ENCODE measurements at places on chromosomes 6 and 20.

GRCh38 chr6:20853828-20854227, 319.6 kb downstream of the CDKAL1 start:
- no peaks in the 10 kb centered on the region for H3K36me3 ChIP-seq
- no peaks in the 10 kb centered on the region for H3K27me3 ChIP-seq
- no peak for DNase-seq
- H3K27ac ChIP-seq: no peak overlapping the region

- no peak overlapping the region for H3K4me3 ChIP-seq
- no peaks in the 10 kb centered on the region for H3K4me1 ChIP-seq
- H3K27me3 ChIP-seq: peaks cover 12% of the 10 kb centered on the region
- DNase-seq: no peak
- H3K36me3 ChIP-seq: no peaks in the 10 kb centered on the region
Measured at GRCh38 chr6:88013015-88013414, 34.6 kb upstream of the SPACA1 start.

DNA sequence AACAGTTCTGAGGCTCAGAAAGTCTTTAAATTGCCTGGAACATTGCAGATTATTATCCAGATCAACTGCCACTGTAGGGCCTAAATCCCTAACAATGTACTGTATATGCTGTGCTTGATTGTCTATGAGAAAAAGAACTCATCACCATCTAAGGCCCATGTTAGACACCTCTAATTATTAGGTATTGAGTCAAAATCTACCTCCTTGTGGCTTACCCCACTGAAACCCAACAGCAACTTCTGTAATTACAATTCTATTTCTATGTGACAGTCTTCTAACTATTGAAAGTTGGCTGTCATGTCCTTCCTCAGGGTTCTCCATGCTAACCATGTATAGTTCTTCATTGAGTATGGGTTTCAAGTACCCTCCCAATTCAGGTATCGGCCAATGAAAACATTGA, 13.9 kb downstream of the MCM9 start:
- no peak overlapping the region for H3K27ac ChIP-seq
- no peaks in the 10 kb centered on the region for H3K27me3 ChIP-seq
- no peak overlapping the region for H3K4me3 ChIP-seq
- H3K36me3 ChIP-seq: peaks cover 33% of the 10 kb centered on the region

DNA sequence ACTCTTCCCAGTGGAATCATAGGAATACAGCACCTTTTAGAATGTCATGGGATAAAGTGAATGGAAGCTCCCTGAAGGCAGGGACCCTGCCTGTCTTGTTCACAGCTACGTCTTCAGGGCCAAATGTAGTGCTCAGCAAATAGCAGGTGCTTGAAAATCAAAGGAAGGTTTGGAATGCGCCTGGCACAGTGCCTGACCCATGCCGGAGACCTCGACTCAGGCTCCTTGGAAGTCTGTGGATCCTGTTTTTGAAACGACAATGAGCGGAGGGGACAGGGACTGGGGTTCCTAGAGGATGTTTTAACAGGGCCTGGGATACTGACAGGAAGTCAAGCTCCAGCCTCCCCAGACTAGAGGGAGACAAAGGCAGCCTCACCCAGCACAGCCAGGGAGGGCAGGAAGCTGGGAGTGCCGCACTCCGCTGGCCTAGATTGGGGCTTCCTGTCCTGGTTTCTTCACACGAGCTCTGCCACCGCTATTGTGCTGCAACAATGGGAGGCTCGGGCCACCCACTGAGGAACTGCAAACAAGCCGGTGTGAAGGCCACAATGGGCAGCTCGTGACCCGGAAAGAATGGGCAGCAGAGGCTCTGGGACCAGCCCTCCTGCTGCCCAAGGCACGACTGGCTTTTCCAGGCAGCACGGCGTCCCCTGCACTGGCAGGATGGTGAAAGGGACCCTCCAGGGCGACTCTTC, 76.7 kb downstream of the PREX1 start:
- H3K36me3 ChIP-seq: peaks cover 3% of the 10 kb centered on the region
- no peak overlapping the region for H3K27ac ChIP-seq
- H3K4me3 ChIP-seq: no peak overlapping the region
- peaks cover 35% of the 10 kb centered on the region for H3K4me1 ChIP-seq
- peaks cover 29% of the 10 kb centered on the region for H3K27me3 ChIP-seq
- no peak for DNase-seq

DNA sequence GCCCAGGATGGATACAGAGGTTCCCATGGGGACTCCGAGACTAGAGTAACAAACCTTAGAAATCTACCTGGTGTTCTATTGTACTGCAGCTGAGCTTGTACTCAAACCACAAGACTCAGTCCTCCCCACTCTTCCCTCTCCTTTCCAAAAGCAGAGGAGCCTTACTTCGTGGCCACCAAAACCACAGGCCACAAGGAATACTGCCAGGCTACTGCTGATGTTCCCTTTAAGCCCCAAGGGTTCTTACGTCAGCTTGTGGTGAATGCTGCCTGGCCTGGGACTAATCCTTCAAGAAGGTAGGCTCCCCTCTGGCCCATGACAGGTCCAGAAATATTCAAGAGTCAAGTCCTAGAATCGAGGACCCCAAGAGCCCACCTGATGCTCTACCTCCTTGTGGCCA, 10.5 kb upstream of the DEFB128 start:
- H3K4me1 ChIP-seq: no peaks in the 10 kb centered on the region
- no peaks in the 10 kb centered on the region for H3K36me3 ChIP-seq
- H3K27me3 ChIP-seq: peaks cover 60% of the 10 kb centered on the region
- no peak overlapping the region for H3K27ac ChIP-seq
- H3K4me3 ChIP-seq: no peak overlapping the region

DNA sequence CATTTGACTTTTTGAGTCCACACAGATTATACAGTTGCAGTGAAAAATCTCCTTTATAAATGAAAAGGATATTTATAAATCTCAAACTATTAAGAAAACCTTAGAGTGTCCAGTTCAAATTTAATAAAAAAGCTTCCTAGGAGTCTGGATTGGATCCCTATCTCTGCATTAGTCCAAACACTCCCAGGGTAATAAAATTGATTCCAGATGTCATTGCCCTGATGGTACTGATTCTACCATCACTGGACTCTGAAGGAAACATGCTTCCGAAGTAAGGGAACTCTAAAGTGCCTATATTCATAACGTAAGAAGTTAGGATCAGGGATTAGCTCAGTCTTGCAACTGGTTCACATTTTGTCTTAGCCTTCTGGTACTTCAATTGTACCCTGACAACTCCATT, 1325.1 kb upstream of the MAP3K7 start:
- H3K4me1 ChIP-seq: peaks cover 6% of the 10 kb centered on the region
- H3K27ac ChIP-seq: no peak overlapping the region
- no peaks in the 10 kb centered on the region for H3K36me3 ChIP-seq
- no peak overlapping the region for H3K4me3 ChIP-seq

GRCh38 chr6:4057036-4057435, 21.9 kb downstream of the FAM217A start:
- no peak for DNase-seq
- H3K4me1 ChIP-seq: no peaks in the 10 kb centered on the region
- H3K36me3 ChIP-seq: peaks cover 28% of the 10 kb centered on the region
- H3K27ac ChIP-seq: no peak overlapping the region
- no peaks in the 10 kb centered on the region for H3K27me3 ChIP-seq

GRCh38 chr6:5967594-5967993, 39.1 kb downstream of the NRN1 start:
- no peak overlapping the region for H3K27ac ChIP-seq
- no peaks in the 10 kb centered on the region for H3K36me3 ChIP-seq
- H3K4me1 ChIP-seq: no peaks in the 10 kb centered on the region
- peaks cover 12% of the 10 kb centered on the region for H3K27me3 ChIP-seq
- no peak for DNase-seq

- H3K27ac ChIP-seq: peak overlapping the region; percentile 97
- peaks cover 16% of the 10 kb centered on the region for H3K4me1 ChIP-seq
- peak overlapping the region; percentile 95 for H3K4me3 ChIP-seq
- no peak for DNase-seq
- peaks cover 30% of the 10 kb centered on the region for H3K36me3 ChIP-seq
- H3K27me3 ChIP-seq: no peaks in the 10 kb centered on the region
Measured at GRCh38 chr6:159760602-159761057, 1.2 kb upstream of the ACAT2 start.

GRCh38 chr6:28683945-28684538, 158.4 kb downstream of the GPX5 start:
- H3K36me3 ChIP-seq: no peaks in the 10 kb centered on the region
- H3K27me3 ChIP-seq: peaks cover 48% of the 10 kb centered on the region
- no peak for DNase-seq
- H3K4me3 ChIP-seq: peak overlapping the region; percentile 23

GRCh38 chr6:17469006-17469832, 75.8 kb downstream of the CAP2 start:
- no peak for DNase-seq
- H3K4me3 ChIP-seq: no peak overlapping the region
- peaks cover 16% of the 10 kb centered on the region for H3K4me1 ChIP-seq
- H3K36me3 ChIP-seq: peaks cover 8% of the 10 kb centered on the region

DNA sequence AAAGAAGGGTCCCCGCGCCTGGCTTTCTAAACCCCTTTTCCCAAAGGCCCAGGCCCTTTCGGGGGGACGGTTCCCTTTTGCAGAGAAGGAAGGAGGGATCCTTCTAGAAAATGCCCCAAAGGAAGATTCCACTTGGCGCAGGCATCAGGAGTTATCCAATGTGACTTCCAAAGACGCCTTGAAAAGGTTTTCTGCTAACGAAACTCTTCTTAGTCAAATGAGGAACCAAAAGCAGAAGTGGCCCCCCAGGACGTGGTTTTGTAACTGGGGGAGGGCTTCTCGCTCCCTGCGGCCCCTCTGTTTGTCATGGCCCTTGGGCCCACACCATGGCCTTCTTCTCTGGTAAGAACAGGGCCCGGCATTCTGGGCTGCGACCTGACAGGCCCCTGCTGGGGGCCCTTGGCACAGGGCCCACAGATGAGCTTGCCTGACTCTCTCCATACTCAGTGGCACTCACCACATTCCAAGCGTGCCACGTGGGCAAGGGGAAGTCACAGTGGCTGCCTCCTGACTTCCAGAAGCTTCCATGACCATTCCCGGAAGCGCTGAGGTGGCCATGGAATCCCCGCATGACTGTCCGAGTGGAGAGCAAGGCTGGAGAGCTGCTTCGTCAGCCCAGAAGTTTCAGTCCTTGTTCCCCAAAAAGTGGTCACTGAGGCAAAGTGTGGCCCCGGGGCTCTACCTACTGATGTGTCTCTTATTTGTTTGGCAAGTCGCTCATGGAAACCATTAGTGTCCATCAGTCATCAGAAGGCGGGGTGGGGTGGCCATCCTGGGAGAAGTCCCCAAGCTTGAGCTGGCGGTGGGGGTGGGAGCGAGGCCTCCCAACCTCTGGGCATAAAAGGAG, 834 bp upstream of the CTSZ start:
- peaks cover 31% of the 10 kb centered on the region for H3K4me1 ChIP-seq
- peak overlapping the region; percentile 72 for H3K4me3 ChIP-seq
- H3K27ac ChIP-seq: no peak overlapping the region
- no peak for DNase-seq

DNA sequence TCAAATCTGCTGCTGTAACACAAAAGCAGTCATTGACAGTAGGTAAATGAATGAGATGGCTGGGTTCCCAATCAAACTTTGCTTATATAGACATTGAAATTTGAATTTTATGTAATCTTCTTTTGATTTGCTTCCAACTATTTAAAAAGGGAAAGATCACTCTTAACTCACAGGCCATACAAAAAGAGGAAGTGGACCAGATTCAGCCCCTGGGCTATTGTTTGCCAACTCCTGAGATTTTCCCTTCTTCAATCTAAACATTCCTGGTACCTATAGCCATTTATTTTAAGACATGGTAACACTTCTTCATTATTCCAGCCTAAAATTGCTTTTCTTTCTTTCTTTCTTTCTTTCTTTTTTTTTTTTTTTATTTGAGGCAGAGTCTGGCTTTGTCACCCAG, 260.6 kb downstream of the TFAP2A start:
- no peaks in the 10 kb centered on the region for H3K4me1 ChIP-seq
- H3K4me3 ChIP-seq: no peak overlapping the region
- no peaks in the 10 kb centered on the region for H3K27me3 ChIP-seq

- DNase-seq: peak; percentile 73
- no peaks in the 10 kb centered on the region for H3K27me3 ChIP-seq
- H3K36me3 ChIP-seq: peaks cover 9% of the 10 kb centered on the region
- peak overlapping the region; percentile 93 for H3K4me3 ChIP-seq
- H3K4me1 ChIP-seq: peaks cover 16% of the 10 kb centered on the region
Measured at GRCh38 chr6:20402342-20403069, 827 bp downstream of the E2F3 start.

DNA sequence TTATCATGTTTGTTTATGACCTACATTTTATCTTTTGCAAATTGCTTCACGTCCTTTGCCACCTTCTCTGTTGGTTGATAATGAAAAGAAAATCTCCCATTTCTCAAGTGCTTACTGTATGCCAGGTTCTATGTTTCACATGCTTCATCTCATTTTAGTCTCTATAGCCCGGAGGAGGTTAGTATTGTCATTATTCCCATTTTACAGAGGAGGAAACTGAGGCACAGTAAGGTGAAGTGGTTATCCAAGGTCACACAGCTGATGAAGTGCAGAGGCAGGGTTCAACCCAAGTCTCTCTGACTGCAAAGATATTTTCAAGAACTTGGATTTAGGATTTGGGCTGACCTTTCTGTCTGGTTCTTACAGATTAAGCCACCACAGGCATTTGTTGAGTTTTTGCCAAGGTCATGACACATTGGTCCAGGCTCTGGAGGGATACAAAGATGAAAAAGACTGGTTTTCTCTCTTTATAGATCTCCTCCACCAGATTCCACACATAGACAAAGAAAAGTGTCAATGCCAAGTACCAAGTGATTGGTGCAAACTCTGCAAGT, 20.6 kb downstream of the CNBD2 start:
- H3K4me1 ChIP-seq: peaks cover 4% of the 10 kb centered on the region
- no peak overlapping the region for H3K27ac ChIP-seq
- H3K27me3 ChIP-seq: peaks cover 4% of the 10 kb centered on the region
- no peaks in the 10 kb centered on the region for H3K36me3 ChIP-seq
- DNase-seq: no peak

DNA sequence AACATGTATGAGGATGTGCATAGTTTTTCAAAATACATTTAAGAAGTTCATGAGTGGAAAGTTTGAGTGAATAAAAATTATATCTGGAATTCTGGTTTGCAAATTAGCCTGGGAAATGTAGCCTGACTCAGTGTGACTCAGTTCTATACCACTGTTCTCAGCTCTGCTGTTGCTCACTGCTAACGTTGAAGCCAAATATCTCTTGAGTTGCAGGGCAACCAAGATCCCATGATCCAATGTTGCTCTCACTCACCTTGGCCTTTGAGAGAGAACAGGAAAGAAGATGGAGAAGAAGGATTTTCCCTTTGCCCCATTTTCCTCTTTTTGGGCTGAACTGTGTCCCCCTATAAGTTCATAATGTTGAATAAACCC, 28.9 kb downstream of the PSMB9 start:
- no peak overlapping the region for H3K4me3 ChIP-seq
- no peak overlapping the region for H3K27ac ChIP-seq
- DNase-seq: no peak
- H3K27me3 ChIP-seq: peaks cover 52% of the 10 kb centered on the region
- H3K36me3 ChIP-seq: no peaks in the 10 kb centered on the region

DNA sequence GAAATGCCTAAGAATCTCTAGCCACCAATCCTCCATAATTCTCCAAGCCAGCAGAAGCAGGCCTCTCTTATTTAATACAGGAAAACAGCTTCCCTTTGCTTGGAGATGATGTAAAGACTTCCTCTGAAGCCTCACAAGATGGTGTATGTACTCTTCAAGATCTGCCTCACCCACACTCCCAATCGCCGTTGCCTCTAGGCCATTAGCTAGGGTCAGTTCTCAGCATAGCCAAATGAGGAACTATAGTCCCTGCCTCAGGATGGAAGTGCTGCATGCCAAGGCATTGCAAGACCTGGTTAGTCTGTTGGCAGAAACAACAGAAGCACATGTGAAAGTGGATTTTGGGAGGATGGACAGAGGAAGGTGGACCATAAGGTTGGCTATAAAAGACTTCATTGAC, 139.1 kb downstream of the SCML4 start:
- no peaks in the 10 kb centered on the region for H3K36me3 ChIP-seq
- H3K27ac ChIP-seq: no peak overlapping the region
- H3K27me3 ChIP-seq: no peaks in the 10 kb centered on the region
- DNase-seq: no peak
- H3K4me3 ChIP-seq: no peak overlapping the region

Measured in type B pancreatic cell (in vitro differentiated cells).